ENCODE measurements at places on chromosomes 16 and 17.
A peak's percentile ranks its signal among the peaks of the same experiment; 100 is the strongest.

GRCh38 chr17:66900126-66901010 lies 64.1 kb upstream of the CACNG4 start:
- DNase-seq: peak; percentile 19

DNA sequence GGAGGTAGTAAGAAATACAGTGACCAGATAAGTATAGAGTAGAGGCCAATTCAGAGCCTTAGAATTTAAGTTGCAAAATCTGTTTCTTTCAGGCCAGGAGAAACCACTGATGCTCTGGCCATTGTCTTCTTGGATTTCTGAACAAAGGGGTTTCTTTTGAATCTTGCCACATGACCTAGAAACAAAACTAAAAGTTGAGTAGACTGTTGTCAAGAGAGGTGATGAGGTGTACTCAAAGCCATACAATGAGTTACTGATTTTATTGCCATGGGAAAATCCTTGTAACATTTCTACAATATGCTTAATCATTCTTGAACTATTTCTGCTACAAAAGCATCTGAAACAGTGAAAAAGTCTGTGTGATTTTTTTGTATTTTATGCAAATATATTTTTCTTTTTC lies 881.3 kb downstream of the CDH11 start:
- no peak for DNase-seq

DNA sequence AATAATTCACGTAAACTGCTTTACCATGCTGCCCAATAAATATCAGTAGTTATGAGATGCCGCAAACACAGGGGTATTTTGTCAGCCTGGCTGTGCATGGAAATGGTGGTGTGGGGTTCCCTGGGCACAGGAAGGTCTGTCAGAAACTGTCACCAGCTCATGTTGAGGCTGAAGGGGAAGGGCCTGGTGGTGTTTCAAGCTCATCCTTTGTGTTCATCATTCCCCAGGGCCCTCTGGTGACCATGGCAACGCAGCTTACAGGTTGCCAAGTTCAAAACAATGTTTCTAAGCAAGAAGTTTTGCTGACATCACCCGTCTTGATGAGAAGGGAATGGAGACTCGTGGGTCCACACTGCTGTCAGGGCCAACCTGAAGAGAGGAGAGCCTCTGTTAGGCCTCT lies 348.9 kb upstream of the C16orf82 start:
- DNase-seq: no peak

DNA sequence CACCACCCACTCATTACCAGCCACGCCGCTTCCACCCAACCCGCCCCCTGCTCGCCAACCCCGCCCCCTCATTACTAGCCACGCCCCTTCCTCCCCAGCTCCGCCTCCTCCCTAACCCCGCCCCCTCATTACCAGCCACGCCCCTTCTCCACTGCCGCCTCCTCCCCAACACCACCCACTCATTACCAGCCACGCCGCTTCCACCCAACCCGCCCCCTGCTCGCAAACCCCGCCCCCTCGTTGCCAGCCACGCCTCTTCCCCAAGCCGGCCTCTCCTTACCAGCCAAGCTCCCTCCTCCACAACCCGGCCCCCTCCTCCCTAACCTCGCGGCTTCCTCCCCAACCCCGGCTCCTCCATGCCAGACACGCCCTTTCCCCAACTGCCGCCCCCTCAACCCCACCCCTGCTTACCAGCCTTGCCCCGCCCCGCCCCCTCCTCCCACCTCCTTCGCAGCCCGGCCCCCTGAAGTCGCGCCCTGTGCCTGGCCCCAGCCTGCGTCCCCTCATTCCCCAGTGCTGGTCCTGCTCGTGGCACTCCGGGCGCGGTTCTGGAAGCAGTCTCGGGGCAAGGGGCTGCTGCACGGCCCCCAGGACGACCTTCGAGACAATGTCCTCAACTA lies 7.3 kb downstream of the SLC22A31 start:
- peak; percentile 60 for DNase-seq

- no peak for DNase-seq
These were observed 40.8 kb downstream of the RNF157 start for GRCh38 chr17:76199469-76199868.

DNA sequence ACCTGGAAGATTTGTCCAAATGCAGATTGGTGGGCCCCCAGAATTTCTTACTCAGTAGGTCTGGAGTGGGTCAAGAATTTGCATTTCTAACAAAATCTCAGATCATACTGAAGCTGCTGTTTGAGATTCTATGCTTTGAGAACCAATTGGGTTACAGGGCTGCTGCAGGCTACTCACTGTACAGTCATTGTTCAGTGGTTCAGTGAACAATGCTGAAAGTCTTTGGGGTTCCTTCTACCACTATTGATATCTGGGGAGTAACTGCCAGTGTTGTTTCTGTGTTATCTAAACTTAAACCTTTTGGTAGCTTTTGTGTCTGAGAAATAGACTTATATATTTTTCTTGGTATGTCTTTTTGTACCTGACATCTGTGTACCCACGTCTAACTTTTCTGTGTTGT lies 187.5 kb downstream of the TANC2 start:
- no peak for DNase-seq

- DNase-seq: no peak
These were observed 1.6 kb upstream of the ODF4 start for GRCh38 chr17:8337802-8338752.

DNA sequence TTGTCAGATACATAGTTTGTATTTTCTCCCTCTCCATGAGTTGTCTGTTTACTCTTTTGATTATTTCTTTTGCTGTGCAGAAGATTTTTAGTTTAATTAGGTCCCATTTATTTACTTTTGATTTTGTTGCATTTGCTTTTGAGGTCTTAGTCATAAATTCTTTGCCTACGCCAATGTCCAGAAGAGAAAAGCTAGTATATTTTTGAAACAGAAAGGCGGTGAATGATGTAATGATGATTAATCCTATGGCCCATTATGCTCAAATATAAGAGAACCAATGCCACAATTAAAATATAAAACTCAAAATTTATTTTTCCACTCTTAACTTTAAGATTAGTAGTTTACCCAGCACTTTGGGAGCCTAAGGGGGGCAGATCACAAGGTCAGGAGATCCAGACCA lies 59.8 kb upstream of the SMIM36 start:
- no peak for DNase-seq

GRCh38 chr17:77098884-77099545 lies 41.8 kb upstream of the SEC14L1 start:
- peak; percentile 36 for DNase-seq

DNA sequence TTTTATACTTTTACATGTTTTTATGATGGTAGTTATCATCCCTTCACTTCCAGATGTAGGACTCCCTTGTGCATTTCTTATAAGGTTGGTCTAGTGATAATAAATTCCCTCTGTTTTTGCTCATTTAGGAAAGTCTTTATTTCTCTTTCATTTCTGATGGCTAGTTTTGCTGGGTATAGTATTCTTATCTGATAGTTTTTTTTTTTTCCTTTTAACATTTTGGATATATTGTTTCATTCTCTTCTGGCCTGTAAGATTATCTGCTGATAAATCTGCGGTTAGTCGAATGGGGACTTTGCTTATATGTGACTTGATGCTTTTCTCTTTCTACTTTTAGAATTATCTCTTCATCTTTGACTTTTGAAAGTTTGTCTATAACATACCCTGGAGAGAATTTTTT lies 153.1 kb upstream of the MPHOSPH6 start:
- no peak for DNase-seq

DNA sequence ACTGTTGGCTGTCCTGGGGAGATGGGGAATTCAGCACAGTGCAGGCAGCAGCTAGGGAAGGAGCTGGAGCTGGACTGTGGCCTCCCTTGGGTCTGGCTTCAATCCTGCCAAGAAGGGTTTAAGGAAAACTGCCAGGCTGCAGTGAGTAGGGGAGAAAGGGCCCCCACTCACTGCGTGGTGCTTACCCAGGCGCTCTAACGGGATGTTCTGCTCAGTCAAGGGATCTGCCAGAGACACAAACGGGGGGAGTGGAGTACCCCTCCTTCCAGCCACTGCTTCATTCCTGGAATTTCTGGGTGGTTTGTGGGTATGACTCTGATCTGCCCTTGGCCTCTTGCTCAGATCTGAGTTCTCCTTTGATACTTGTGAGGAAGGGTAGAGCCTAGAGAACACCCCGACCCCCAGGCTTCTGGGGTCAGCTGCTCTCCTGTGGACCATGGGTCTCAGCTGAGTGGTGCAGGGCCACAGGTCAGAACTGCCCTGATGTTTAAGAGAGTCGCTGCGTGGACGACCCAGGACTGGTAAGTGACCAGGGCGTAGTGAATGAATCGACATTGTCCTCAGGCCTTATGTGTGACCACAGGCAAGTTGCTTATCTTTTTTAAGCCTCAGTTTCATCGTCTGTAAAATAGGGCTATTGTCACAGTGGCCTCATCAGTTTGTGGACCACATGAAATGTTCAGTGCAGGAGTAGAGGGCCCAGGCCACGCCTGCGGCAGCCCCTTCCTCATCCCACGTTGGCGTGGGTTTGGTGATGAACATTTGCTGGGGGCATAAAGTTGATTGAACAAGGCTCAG lies 9.6 kb downstream of the CRISPLD2 start:
- peak; percentile 80 for DNase-seq

GRCh38 chr17:55969562-55970324 lies 183.5 kb upstream of the ANKFN1 start:
- no peak for DNase-seq

- DNase-seq: no peak
These were observed 22.6 kb downstream of the ZFHX3 start for GRCh38 chr16:73025151-73025855.

GRCh38 chr17:38917259-38917658 lies 8.2 kb upstream of the LASP1NB start:
- DNase-seq: no peak

- no peak for DNase-seq
These were observed 5.2 kb downstream of the GPR179 start for GRCh38 chr17:38338535-38338934.

DNA sequence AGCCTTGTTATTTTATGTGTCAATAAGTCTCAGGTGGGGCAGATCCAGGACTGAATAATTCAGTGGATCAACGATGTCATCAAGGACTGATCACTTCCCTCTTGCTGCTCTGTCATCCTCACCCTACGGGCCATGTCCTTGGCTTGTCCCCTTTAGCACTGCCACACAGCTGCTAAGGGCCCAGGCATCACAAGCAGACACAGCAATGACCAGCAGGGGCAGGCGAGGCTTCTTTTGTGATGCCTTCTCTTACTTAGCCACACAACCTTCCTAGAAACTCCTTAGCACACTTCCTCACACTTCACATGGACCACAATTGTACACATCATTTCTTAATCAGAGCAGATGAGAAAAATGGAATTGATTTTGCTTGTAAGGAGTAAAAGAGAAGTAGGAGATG lies 356.3 kb upstream of the SOX9 start:
- no peak for DNase-seq

DNA sequence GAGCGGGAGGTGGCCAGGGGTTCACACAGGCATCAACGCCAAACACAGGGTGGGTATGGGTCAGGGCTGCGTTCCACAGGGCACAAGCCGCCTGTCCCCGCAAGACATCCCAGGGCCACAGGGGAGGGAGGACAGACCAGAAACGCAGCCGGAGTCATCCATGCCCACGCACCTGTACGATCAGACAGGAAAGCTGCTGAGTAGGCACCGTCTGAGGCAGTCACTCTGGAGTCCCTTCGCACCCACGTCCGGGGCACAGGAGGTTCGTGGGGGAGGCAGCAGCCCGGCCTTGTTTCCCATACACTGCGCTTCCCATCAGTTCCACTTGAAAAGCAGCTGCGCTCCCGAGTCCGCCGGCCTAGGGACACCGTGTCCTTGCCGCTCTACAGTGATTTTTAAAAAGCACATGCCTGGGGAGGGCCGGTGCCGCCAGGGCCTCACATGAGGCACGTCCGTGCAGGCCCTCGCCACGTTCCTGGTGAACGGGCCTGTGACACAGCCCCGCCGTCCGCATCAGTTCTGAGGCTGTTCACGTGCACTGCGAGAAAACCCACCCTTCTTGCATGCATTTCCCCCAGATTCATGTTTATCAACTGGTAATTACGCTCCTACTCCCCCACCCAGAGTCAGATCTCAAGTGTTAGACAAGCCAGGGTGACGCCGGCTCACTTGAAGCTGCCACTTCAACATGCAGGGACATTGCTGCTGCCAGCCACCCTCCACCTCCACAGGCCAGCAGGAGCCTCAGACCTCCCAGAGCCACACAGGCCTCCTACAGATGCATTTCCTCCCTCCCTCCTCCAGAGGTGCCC lies 34.8 kb downstream of the WDR45B start:
- DNase-seq: no peak

- DNase-seq: peak; percentile 53
These were observed 26.5 kb upstream of the C16orf87 start for GRCh38 chr16:46857368-46857945.

- DNase-seq: no peak
These were observed 792.5 kb downstream of the KCNJ18 start for GRCh38 chr17:22484826-22485225.

- peak; percentile 76 for DNase-seq
These were observed 19.1 kb downstream of the GSPT1 start for GRCh38 chr16:11896486-11897176.

- no peak for DNase-seq
These were observed 3.8 kb upstream of the USP36 start for GRCh38 chr17:78844301-78845005.

GRCh38 chr17:40352779-40353394 lies 11.7 kb downstream of the GJD3 start:
- no peak for DNase-seq

DNA sequence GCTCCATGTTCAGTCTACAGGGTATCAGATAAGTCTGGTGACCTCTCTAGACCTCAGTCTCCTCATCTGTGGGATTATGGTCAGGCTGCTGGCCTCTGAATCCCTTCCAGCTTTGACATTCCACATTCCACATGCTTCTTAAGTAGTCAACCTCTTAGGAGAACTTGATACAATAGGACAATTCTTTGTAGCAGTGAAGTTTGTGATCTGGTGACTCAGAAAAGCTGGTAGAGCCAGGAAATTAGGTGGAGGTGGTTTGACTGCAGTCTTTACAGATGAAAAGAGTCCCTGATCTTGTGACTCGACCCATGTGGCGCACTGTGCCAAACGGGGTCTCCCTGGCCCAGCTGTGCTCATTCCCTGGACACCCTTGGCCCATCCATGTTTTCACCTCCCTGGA lies 147.8 kb downstream of the NTN1 start:
- no peak for DNase-seq

DNA sequence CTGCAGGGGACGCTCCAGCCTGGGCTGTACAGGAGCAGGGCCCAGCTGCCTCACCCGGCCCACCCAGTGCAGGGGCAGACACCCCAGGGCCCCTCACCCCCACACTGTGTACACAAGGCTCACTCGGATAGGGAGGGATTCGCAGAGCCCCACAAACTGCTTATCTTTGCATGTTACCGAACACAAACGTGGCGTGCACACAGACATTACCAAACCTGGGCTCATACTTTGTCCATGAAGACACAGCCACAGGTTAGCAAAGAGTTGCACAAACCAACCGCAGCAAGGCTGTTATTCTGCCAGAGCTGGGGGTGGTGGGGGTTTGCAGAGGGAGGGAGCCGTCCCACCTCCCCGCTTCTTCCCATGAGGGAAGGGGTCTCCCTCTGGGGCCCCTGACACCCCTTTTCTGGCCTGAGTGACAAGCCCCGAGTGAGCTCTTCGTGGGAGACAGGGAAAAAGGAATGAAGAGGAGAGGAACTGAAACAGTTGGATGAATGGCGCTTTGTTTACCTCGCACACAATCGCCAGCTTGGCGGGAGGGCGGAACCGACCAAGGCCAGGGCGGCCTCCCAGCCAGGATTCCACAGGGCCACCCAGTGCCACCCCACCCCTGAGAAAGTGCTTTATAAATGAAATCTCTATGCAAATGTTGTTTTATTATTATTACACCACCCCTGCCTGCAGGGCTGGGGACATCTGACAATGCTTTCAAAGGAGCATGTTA lies 434 bp upstream of the CPSF4L start:
- DNase-seq: no peak

Data from hepatic stellate cell (primary cell).